ENCODE measurements at places on chromosomes 7 and 10.

GRCh38 chr10:25978771-25979170 is 44.7 kb downstream of the MYO3A start:
- no peak for DNase-seq

- no peak for DNase-seq
Observed at GRCh38 chr10:117217196-117217761, 20.0 kb downstream of the KCNK18 start.

GRCh38 chr7:132065193-132065988 is 509.0 kb upstream of the PODXL start:
- peak; percentile 88 for DNase-seq

DNA sequence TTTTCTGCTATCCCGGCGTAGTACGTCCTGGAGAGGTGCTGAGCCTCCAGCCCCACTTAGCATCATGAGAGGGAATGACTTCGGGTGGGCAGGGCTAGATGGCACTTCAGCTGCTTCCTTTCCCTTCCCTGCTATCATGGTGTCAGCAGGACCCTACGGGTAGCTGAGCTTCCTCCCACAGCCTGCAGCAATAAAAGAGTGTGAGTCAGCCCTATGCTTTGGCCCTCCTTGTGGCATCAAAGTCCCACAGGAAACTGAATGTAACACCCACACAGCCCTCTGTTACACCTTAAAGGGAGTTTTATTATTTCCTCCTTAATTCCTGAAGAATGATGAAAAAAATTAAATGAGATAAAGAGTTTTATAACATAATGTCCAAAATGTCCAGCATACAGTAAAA is 458.1 kb downstream of the RPS24 start:
- DNase-seq: no peak

DNA sequence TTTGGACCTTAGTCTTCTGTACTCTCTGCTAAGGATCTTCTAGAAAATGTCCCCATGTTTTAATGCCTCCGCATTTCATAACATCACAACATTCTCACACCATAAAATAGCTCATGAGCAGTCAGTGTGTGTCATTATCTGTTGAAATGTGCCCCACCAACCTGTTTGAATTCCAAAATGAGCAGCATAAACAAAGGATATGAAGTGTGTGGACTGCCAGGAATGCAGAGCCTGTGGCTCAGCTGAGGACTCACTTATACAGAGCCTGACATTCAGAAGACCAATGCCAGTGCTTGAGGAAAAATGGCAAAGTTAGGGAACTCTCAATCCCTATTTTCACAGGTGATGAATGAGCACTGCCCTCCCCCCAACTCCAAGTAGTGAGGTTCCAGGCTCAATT is 621.4 kb downstream of the POM121L12 start:
- no peak for DNase-seq

DNA sequence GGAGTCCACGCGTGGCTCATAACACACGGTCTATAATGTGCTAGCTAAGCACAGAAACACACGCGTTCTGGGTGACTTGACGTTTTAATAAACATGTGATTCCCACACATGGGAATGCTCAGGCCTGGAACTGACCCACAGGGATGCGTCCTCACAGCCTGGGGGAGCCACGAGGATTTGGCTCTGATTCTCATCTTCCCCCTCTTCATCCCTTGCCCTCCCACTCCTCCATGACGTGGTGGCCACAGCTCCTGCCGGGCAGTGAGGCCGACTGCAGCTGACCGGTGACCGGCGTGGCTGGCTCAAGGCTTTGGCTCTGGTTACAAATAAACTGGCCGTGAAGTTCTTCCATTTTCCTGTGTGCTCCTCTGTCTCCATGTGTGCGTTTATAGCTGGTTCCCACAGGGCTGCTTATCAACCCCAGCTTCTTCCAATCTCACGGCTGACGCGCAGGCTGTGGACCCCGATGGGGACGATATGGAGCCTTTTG is 40.9 kb upstream of the KLF6 start:
- no peak for DNase-seq

- DNase-seq: no peak
Observed at GRCh38 chr7:128174386-128174785, 66.7 kb upstream of the LEP start.

GRCh38 chr10:14774797-14775196 is at the start of gene FAM107B:
FAM107B (minus strand) TSS chr10:14774897; CDS start chr10:14774663, 234 bp downstream.
- no peak for DNase-seq

DNA sequence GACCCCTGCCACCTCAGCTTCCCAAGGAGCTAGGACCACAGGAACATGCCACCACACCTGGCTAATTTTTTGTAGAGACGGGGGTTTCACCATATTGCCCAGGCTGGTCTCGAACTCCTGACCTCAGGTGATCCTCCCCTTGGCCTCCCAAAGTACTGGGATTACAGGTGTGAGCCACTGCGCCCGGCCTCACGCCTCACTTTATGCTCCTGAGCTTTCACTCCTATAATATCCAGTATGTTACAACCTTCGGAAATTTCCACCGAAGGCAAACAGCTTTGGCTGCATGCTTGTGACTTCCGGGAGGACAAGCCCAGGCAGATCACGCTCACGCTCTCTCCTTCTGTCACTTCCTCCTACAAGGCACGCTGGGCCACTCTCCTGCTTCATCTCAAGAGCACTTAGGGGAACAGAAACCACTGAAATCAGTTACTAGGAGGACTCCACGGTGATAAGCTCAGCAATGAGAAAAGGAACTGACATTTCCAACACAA is 4.4 kb upstream of the MAD1L1 start:
- DNase-seq: no peak

- DNase-seq: no peak
Observed at GRCh38 chr7:12094365-12094921, 116.7 kb upstream of the TMEM106B start.

DNA sequence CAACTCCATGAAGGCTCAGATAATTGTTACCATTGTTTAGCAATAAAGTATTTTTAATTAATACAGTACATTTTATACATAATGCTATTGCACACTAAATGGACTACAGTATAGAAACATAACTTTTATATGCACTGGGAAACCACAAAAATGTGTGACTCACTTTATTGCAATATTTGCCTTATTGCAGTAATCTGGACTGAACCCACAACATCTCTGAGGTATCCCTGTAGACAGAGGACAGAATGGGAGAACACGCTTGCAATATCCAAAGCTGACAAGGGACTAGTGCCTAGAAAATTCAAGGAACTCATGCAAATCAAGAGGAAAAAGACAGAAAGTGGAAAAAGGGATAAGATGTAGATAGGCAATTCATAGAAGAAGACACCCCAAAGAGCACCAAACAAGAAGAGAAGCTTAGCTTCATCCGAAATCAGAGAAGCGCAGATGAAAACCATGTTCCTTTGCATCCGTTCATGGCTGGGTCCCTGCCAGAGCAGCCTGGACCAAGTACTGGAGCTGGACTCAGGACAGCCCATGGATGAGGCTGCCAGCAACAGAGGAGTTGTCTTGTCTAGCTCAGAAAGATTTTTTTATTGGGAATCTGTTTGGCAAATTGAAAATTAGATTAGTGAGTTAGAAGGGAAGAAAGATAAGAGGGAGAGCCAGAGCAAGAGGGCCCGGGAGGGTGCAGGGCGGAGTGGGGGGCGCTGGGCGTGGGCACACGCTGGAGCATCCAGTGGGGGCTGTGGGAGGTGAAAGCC is 16.0 kb upstream of the GALNTL5 start:
- DNase-seq: peak; percentile 50

- no peak for DNase-seq
Observed at GRCh38 chr7:26681819-26682418, 182.5 kb downstream of the SKAP2 start.

- no peak for DNase-seq
Observed at GRCh38 chr10:132098539-132099388, 33.0 kb downstream of the JAKMIP3 start.

DNA sequence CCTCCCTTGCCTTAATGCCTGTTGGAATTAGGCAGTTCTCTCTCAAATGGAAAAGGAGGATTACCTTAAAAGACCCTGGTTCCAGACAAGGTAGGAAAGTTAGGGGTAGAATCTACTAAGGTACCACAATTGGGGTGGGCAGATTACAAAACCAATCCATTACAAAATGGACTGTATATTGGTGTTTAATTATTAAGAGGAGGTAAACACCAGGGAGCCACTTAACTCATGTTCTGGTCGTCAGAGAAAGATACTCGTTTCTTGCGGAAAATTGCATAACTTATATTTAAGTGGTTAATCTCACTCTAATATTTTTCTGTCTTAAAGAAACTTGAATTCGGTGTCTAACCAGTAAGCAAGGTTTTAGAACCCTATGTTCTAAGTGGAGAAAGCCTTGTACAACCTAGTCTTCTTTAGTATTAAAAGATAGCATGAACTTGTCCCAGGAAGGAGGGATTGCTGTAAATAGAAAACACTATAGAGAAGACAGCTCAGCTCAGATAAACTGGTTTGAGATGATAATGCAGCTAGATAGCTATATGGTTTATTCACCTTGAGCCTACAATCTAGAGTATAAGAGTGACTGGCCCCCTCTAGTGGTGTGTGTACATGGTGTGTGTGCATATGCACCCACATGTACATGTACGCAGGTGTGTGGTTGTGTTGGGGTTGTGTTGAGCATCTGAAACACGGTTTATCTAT is 58.0 kb upstream of the STRIP2 start:
- peak; percentile 47 for DNase-seq

GRCh38 chr10:110138197-110138812 is 69.1 kb upstream of the MXI1 start:
- peak; percentile 18 for DNase-seq

- DNase-seq: no peak
Observed at GRCh38 chr7:95509199-95509598, 23.5 kb downstream of the ASB4 start.

- no peak for DNase-seq
Observed at GRCh38 chr7:99121496-99122021, 22.3 kb downstream of the SMURF1 start.

GRCh38 chr7:35254496-35255442 is 869 bp upstream of the TBX20 start:
- no peak for DNase-seq

- DNase-seq: no peak
Observed at GRCh38 chr10:6786579-6787031, 206.5 kb upstream of the PRKCQ start.

DNA sequence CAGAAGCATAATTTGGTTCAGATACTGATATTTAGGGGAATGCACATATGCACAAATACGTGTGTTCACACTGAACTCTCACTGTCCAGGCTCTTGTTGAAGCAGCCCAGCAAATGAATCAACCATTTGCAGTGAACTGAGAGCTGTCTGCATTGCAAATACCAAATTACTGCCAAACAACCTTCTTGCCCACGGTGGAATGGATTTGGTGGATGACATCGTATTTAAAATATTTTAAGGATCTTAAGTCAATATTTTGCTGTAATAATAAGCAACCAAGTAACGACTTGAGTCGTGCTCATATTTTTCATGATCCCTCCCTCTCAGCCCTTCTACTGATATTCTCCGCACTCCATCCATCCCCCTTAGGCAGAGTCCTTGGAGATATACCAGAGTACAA is 107.9 kb upstream of the FEZF1 start:
- no peak for DNase-seq

DNA sequence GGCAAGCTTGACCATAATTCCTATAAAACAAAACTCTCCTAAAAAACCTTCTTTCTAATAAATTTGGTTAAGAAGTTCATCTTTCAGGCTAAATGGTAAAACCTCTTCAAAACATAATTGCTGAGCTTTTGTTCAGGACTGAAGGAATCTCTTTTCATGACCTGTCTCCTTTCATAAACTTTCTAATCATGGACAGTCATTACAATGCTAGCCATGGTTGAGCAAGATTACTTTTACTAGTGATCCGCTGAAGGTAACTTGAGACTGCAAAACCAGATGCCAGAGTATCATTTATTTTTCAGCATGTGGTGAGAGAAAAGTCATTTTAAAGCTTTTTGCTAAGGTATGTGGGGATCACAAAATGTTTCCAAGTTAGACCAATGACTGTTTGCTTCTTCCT is 186.4 kb upstream of the RHOBTB1 start:
- DNase-seq: no peak

DNA sequence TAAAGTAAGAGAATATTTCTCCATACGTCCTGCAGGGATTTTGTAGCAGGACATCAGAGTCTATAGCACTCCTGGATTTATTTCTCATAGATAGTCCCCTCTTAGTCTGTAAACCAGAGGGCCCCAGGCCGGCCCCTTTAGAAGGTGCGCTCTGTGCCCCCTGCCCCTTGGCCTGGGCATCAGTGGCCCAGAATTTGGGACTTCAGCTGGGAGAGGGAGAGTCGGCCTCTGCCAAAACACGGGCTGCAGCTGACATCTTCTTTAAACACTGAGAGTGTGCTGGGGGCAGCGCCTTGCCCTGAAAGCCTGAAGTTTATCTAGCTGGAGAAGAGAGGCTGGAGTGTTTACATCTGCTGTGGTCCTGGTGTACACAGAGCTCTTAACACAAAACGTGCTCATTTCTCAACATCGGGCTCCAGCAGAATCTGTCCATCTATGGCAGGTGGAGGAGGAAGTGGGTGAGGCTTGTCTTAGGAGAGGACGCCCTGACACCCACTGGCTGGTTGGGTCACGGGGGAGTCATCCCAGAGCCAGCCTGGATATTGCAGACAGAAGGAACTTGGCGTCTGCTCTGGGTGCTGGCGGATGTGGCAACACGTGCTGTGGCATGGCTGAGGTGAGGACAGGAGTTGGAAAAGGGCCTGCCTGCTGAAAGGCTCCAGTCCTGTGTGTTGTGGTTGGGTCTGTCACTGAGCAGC is 5.0 kb upstream of the TACR2 start:
- DNase-seq: no peak

DNA sequence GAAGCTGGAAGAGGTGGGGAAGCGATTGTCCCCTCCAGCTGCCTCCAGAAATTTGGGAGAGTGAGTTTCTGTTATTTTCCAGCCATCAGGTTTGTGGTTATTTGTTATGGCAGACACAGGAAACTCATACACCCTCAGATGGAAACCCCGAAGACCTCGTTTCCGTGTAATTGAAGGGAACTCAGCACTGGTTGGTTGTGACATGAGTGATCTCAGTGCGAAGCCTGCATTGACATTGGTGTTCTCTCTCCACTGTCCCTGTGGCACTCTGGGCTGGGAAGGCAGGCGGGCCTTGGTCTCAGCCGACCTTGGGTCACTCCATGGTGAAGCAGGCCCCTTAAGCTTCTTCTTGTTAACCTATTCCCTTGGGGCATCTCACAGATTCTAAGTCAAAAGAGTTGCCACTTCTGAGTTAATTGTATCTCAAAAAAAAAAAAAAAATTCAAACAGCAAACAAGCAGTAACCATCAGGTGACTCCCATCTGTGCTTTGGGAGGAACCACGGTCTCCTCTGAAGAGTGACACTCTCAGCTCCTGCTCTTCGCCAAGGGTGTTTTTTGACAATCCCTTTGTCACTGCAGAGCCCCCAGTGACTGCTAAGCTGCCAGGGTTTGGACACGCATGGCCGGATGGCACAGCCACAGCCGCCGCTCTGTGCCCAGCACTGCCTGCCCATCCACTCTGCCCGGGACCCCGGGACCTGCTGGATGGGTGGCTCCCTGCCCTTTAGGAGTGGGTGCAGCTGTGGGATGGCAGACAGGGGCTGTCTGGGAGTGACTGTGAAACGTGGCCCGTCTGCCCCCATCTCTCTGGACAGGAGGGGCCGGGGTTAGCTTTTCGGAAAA is 233.6 kb downstream of the PRPF18 start:
- DNase-seq: no peak

DNA sequence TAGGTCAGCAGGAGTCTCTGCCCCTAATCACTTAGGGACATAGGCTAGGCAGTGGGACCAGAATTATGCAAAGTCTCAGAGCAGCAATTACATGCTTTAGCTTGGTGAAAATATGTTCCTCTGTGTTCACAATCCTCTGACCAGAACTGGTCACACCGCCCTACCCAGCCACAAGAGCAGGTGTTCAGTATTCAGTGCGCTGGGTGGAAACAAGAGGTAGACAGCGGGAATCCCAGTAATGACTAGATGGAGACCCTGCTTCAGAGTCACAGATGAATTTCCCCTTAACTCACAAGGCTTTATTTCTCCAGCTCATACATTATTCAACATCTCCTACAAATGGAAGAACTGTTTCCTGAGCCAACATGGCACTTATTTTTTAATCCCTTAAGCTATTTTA is 763.7 kb upstream of the POM121L12 start:
- no peak for DNase-seq

Measured in Panc1 (cell line).